ENCODE measurements at places on chromosomes 7 and 10.

GRCh38 chr10:72616716-72617115 is 9.2 kb downstream of the MICU1 start:
- no peak for DNase-seq

GRCh38 chr10:97539523-97540200 is 32.9 kb upstream of the ANKRD2 start:
- no peak for DNase-seq

DNA sequence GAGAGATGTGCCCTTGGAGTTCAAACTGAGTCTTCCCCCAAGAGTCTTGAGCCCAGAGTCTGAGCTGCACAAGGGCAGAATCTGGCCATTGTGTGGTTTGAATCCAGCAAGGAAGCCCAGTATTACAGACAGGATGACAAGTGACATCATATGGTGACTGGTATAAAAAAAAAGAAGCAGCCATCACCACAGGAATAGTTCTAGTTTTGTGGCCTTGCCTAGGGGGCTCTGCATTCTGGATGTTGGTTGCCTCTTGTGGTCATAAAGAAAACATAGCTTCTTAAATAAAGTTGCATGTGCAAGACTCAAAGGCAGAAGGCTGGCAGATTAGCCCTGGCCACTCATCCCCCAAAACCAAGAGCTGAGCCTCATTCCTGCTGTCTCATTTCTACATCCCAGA is 16.8 kb upstream of the LRRC72 start:
- DNase-seq = no peak

- no peak for DNase-seq
Measured at GRCh38 chr10:13724484-13724883, 137.7 kb downstream of the PRPF18 start.

GRCh38 chr10:86003201-86003621 is 363.4 kb downstream of the GRID1 start:
- no peak for DNase-seq

DNA sequence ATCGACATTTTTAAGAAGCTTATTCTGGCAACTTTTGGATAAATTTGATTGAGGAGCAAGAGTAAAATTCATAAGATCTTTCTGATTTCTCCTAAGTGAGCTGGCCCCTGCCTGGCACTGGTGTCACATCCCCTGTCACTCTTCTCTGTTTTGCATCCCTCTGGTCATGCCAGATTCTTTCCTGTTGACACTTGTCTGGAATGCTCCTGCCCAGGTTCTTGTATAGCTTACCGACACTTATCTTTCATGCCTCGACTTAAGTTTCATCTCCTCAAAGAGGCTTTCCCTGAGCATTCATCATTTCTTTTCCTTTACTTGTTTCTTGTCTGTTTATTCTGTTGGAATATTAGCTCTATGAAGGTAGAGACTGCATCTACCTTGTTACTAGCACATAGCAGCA is 22.2 kb upstream of the AASS start:
- DNase-seq = no peak

- DNase-seq = no peak
Measured at GRCh38 chr10:47182934-47183703, 116.9 kb upstream of the GDF10 start.

- DNase-seq = no peak
Measured at GRCh38 chr10:98664329-98665042, 217.8 kb upstream of the HPS1 start.

GRCh38 chr10:93309062-93309461 is 173.1 kb downstream of the MYOF start:
- no peak for DNase-seq

DNA sequence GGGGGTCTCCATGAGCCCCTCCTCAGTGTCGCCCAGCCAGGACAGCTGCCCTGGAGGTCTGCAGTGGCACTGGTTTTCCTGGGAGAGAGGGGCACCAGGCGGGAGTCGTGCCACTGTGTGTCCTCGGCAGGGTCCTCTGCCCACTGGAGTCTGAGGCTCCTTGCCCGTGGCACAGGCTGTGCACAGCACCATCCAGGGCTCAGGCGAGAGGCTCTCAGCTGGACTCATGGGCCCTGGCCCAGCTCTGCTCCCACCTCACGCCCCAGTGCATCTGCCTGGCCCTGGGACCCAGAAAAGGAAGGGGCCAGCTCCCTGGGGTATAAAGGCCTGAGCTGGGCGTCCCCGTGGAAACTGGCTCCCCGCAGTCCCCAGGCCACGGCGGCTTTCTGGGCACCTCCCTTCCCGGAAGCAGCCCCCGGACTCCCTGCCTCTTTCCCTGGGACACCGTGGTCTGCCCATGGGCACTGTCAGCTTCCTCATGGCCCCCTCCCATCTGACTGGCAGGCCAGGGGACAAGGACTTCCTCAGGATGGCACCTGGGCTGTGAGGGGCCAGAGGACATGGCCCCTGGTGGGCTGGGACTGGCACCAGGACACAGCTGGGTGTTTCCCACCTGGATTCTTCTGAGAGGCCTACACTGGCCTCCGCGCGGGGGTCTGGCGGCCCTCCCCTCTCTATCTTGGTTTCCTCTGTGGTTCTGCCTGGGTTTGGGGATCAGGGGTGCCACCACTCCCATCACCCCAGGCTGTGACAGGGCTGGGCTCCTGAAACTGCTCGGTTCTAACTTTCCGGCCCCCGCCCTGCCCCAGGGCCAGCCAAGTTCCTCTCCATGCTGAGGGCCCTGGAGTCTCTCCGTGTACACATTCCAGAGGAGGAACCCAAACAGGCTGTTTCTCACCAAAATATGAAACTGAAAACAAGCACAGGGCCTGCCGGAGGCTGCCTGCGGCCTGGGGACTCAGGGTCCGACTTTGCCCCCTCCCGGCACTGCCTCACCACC is 5.5 kb downstream of the FOXL3 start:
- no peak for DNase-seq

DNA sequence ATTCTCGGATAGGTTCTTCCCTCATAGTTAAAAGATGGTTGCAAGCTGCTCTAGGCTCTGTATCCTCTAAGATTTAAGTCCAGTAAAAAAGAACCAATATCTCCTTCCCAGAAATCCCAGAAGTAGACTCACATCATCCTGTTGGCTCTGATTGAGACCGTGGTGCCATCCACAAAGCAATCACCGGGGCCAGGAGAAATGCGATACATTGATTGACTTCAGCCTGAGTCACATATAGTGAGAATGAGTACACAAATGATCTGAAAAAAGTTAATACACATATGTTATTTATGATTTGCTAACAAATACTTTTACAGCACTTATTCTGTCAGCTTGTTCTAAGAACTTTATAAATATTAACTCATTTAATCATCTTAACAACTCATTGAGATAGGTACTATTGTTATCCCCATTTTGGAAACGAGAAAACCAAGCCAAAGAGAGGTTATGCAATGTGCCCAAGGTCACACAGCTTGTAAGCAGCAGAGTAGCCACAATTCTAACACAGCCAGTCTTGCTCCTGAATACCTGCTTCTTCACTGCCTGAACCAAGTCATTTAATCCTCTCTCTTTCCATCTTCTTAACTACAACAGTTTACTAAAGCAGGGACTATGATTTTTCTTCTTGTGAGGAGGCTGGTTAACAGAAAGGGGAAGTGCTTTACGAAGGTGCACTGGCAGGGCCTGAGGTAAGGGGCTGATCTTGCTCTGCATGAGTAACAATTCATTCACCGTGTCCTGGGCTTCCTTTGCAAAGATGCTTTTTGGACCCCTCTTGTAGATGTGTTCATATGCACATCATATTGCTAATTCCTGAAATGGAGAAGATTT is 177.0 kb downstream of the REEP3 start:
- DNase-seq = no peak

DNA sequence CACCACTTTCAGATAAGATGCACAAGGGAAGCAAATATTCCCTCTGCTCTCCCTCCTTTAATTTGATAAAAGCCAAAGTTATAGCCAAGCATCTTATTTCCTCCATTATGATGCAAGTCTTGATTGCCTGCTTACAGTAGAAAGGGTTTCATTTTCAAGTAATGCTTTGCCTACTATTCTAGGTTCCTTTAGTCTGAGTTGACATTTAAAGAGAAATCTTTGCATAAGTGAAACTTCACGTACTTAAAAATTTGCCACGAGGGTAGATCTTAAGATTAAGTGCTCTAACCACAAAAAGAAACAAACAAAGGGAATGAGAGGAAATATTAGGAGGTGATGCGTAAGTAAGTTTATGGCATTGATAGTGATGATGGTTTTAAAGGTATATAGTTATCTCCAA is 78.1 kb upstream of the VWDE start:
- DNase-seq = no peak

- no peak for DNase-seq
Measured at GRCh38 chr10:94496010-94496409, 49.6 kb upstream of the HELLS start.

DNA sequence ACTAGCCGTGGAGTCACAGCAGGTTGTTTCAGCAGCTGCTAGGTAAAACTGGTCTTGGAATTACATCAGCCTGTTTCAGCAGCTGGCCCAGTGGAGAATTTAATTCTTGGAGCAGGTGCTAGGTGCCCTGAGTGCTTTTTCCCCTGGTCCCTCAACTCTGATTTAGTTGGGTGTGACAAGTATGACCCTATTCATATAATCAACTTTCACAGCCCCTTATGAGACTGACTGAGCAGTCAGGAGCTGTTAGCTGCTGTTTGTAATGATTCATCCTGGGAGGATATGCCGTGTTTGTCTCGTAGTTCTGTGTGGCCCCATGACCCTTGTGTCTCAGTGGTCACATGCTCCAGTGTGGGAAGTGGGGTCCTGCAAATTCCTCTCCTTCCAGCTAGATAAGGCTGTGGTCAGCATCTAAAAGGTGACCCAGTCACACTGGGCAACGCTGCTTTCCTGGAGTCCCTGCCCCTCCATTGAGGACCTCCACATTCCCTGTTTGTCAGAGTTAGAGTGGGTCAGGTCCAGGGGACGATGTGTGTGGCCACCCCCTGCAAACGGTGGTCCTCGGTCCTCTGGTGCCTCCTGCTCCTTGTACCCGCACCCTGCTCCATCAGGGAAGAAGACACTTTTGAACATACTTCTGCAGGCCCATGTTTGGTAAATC is 28.3 kb downstream of the TBATA start:
- no peak for DNase-seq

DNA sequence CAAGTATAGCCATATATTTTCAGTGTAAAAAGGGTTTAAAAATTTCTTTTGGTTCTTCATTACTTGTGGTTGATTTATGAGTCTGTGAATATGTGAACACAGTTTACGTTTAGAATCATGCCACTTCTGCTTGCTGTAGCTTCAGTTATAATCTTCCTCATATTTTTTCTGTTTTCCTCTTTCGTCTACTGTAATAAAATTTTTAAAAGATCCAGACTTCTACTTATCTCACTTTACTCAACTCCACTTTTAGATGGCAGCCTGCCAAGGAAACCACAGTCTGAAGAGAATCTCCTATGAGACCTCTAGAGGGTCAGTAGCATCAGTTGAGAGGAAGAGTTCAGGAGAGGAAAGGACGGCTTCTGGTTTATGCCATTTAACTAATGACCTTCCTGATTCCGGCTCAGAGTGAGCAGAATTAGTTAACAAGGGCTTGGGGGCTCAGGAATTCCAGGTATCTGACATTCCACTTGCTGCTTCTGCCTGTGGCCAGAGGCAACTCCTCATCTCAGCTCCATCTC is 21.4 kb downstream of the CREB5 start:
- no peak for DNase-seq

DNA sequence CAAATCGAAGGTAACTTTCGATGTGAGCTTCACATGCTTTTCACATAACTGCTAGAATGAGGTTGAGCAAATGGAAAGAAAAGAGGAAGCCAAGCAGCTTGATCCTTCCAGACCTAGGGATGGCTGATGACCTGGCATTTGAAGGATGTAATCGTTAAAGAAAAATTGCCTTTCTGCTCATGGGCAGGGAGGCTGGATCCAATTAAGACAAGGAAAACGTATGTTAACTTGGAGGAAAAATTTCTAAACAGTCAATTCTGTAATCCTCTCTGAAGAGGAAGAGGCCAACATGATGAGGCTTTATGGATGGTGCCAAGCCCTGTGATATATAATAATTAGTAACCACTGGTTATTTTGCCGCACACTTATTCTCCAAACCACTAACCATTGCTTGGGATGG is 12.5 kb downstream of the GRK5 start:
- no peak for DNase-seq

- DNase-seq = no peak
Measured at GRCh38 chr7:127911968-127912511, 119.2 kb downstream of the LRRC4 start.

- no peak for DNase-seq
Measured at GRCh38 chr7:43584195-43584586, 1.3 kb downstream of the STK17A start.

GRCh38 chr7:98369726-98370125 is 31.2 kb downstream of the BAIAP2L1 start:
- DNase-seq = no peak

- DNase-seq = no peak
Measured at GRCh38 chr7:116521046-116521664, 3.7 kb upstream of the CAV1 start.

- no peak for DNase-seq
Measured at GRCh38 chr7:149770728-149771636, 2.4 kb downstream of the ZNF467 start.

GRCh38 chr10:64396105-64396708 is 875.0 kb downstream of the REEP3 start:
- DNase-seq = no peak

GRCh38 chr7:41996381-41997035 is 240.5 kb downstream of the GLI3 start:
- DNase-seq = no peak

GRCh38 chr7:90274161-90274560 is 29.2 kb downstream of the CFAP69 start:
- DNase-seq = no peak

DNA sequence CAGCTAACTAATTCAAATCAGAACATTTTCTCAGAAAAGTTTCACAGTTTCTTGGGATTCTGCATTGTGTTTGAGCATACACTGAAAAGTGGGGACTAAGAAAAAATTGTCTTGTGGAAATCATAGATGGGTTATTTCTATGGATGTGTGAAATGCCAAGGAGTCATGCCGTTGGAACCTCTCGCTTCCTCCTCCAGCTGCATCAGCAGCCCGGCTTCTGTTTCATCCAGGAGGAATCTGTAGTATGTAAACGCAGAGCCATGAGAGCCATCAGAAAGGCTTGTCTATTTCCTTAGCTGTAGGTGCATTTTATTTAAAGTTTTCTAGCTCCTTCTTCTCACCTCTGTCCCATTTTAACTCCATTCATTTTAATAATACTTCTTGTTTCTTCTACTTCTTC is 1144.1 kb downstream of the GATA3 start:
- DNase-seq = no peak

DNA sequence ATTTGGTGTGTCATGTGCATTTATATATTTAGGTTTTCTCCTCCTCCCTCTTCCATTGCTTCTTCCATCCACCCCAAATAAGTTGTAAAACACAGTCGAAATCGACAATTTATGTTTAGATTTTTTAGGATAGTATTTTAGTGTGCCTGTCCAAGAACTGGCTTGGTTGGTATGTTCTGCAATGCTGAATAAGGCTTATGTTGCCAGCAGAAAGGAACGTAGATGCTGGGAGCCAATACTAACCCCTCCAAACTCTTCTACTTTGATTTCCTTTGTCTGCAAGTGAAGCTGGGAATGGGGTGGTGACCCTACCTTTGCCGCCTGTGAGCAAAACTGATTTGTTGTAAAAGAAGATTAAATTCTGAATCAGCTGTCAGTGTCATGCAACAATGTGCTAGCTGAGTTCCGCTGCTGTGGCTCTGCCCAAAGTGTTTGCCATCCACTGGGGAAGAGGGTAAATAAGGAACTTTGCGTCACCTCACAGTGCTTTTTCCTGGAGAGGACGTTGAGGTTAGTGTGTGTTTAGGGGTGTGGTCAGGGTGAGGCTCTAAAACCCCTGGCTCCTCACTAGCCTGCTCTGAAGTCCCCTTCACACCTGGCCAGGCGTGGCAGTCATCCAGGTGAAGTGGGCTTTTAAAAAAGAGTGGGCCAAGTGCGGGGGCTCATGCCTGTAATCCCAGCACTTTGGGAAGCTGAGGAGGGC is 44.4 kb downstream of the TACC2 start:
- DNase-seq = no peak
